ENCODE measurements at places on chromosomes 2 and 18.

DNA sequence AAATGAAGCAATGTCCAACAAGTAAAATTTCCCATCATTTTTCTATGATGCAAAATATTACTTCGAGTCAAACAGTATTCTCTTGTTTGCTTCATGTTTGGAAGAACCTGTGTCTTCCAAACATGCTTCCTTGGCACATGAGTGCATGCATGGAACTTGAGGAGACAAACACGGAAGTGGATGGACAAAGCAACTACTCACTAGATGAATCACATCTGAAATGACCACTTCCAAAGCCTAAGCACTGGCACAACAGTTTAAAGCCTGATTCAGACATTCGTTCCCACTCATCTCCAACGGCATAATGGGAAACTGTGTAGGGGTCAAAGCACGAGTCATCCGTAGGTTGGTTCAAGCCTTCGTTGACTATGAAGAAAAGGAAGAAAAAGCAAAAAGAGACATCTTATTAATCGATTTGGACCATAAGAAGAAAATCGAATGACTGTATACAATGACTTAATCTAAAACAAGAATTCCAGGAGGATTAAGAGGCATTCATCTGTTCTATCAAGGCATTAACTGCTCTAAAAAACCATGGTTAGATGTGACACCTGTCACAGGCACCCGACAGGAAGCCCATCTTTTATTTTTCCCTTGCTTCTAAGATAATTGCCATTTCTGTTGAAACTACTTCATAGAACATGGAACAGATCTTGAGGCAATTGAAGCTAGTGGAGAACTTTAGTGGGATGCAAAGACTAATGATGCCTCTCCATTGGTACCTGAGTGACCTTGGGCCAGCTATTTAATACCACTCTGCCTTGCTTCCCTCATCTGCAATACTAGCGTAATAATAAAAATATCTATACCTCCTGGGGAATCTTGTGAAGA lies 56.0 kb downstream of the ATIC start:
- no peak for DNase-seq

DNA sequence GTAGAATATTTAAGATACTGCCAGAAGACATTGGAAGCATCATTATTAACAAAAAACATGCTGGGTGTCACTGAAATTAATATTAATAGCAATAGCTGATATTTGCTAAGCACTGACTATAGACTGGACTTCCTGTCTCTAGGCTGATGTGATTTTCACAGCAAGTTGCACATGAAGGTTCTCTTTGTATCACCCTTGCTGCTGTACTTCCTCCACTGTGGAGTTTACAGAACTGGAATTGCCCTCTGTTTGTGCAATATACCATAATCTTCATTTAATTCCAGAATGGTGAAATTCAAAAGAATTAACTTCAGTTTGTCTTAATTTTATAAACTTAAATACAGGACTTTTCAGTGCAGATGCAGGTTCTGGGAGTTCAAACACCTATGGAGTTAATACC lies 585.1 kb downstream of the RNF144A start:
- no peak for DNase-seq

DNA sequence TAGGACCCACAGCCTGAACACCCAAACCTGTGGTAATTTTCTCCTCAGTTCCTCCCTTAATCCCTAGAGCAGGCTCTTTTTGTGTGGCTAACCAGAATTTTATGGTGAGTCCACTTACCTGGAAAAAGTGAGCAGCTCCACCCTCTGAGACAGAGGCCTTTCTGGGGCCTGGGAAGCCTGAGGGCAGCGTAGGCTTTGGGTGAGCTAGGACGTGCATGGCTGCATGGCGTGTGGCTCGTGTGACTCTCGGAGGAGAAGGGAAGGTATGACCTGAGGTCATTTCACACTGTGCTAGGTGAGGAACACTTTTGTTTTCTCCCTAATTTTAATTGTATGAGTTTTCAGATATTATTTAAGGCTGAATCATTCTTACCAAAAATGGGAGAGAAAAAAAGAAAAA lies 73.5 kb upstream of the DYNAP start:
- DNase-seq, result no peak

DNA sequence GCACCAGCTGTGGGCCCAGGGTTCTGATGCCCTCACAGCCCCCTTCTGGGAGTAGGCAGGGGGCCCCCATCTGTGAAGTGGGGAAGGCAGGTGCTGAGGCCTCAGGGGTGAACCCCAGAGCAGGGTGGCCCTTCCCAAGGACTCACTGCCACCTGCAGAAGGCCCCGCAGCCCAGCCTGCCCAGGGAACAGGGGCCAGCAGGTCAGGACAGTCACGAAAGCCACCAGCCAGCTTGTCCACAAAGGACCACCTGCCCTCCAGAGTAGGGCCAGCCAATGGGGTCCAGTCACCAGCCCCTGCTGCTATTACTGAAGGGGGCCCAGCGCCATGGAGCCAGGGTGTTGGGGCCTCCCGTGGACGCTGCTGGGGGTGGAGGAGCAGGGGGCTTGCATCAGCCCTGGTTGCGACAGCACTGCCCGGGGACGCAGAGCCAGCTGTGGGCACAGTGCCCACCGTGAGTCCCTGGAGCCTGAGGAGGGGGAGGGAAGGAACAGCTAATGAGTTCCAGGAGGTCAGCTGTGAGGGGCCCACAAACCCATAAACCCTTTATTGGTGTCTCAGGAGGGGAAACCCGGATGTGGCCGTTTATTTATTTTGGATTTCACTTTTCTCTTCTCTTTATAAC lies 11.5 kb upstream of the SNED1 start:
- no peak for DNase-seq

GRCh38 chr2:49021271-49021670 lies 133.0 kb downstream of the FSHR start:
- DNase-seq, result no peak

GRCh38 chr2:207512356-207512755 lies 17.4 kb upstream of the CREB1 start:
- DNase-seq, result no peak

DNA sequence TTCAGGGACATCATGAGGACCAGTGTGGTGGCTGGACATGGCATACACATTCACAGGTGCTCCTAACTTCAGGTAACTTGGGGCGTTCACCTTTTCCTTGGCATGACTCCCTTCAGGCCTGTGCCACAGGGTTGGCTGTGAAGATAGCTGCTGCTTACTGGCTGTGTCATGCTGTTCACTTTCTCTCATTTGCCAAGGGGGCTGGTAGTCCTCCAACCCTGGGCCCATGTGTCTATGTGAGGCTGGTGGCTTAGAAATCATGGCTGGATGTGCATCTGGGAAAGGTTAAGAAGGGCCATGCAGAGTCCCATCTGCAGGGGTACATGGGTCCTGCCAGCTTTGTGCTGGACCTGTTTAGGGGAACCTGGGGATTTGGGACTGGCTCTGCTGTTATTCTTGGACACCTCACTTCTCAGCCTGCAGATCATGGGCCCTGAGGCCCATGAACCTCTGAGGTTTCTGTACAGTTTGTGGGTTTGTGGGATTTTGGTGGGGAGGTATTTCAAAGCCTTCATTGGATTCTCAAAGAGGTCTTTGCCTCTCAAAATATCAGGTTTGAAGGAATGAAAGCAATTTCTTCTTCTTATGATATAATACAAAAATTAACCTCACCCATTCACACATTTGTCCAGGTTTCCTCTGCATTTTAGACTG lies 62.9 kb downstream of the FHOD3 start:
- DNase-seq, result no peak

DNA sequence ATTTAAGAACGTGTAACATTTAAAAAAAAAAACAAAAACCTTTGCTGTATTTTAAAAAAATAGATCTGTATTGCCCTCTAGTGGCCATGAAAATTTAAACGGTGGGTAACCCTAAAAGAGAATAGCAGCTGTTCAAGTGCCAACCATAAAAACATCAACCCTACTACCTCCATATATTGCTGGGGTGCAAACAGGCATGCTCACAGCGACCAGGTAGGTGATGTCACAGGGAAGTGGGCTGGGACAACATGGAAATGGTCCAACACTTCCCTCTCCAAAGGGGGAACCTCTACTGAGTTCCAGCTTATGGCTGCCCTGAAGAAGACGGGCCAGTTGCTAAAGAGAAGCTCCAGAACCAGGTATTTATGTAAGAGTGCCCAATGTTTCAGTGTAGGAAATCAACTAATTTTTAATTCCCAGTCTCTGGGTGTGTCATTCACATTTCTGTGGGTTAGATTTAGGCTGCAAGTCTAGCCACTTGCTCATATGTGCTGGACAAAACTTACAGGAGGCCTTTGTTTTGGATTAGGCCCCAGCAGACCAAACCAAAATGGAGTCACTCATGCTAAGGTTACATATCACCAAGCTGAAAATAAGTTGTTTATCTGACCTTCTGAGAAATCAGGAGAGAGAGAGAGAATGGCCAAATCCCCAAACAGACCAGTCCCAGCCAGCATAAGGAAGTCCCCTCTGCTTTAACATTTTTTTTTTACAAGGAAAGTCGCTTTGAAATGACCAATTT lies 54.5 kb downstream of the SKA1 start:
- no peak for DNase-seq

GRCh38 chr2:119786295-119786694 lies 26.6 kb downstream of the PTPN4 start:
- no peak for DNase-seq

- no peak for DNase-seq
Measured at GRCh38 chr2:187586011-187586641, 31.9 kb upstream of the TFPI start.

GRCh38 chr2:164734196-164734595 lies 107.4 kb downstream of the COBLL1 start:
- no peak for DNase-seq

GRCh38 chr18:650428-650858 lies 7.0 kb upstream of the TYMS start:
- DNase-seq, result no peak

- DNase-seq, result no peak
Measured at GRCh38 chr2:16784652-16785051, 119.0 kb upstream of the CYRIA start.

GRCh38 chr2:71725836-71726235 lies 272.5 kb downstream of the DYSF start:
- DNase-seq, result no peak

GRCh38 chr2:217360781-217361482 lies 501.1 kb upstream of the TNP1 start:
- DNase-seq, result no peak

- no peak for DNase-seq
Measured at GRCh38 chr18:8469544-8470130, 139.6 kb upstream of the RAB12 start.

- no peak for DNase-seq
Measured at GRCh38 chr2:212520340-212520739, 18.3 kb downstream of the ERBB4 start.

- no peak for DNase-seq
Measured at GRCh38 chr18:46607926-46608325, 49.1 kb downstream of the LOXHD1 start.

DNA sequence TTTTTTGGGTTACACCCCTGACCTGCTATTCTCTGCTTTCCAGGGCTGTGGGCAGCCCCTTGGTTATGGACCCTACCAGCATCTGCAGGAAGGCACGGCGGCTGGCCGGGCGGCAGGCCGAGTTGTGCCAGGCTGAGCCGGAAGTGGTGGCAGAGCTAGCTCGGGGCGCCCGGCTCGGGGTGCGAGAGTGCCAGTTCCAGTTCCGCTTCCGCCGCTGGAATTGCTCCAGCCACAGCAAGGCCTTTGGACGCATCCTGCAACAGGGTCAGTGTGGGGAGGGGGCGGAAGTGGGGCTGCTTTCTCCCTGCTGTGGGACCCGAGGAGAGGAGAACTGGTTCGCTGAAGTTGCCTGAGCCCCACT lies 9.7 kb upstream of the WNT10A start:
- DNase-seq, result no peak

DNA sequence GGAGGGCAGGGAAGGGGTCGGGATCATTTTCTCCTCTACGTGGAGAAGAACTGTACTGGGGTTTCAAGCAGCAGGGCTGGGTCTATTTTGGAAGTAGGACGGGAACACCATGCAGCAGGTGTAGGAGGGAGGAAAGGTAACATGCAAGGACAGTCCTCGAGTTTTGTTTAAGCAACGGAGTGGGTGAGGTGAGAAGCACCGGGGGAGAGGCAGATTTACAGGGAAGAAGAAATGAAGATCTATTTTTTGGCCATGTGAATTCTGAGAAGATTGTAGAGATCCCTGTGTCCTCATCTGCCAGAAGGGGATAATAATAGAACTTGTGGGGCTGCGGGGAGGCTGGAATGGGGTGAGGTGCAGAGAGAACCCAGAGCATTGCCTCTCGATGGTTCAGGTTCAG lies 85.6 kb downstream of the INPP5D start:
- no peak for DNase-seq

DNA sequence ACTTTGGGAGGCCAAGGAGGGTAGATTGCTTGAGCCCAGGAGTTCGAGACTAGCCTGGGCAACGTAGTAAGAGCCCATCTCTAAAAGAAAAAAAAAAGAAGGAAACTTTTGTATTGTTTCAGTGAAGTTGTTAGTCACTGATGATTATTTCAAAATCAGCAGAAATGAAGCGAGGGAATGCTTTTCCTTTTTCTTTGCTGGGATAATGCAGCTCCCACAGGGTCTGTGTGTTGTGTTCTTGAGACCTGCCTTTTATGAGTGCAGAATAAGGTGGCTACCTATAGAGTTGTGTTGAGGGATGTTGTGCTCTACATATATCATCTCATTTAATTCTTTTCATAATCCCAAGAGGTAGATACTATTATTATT lies 11.7 kb downstream of the TM4SF20 start:
- DNase-seq, result no peak

DNA sequence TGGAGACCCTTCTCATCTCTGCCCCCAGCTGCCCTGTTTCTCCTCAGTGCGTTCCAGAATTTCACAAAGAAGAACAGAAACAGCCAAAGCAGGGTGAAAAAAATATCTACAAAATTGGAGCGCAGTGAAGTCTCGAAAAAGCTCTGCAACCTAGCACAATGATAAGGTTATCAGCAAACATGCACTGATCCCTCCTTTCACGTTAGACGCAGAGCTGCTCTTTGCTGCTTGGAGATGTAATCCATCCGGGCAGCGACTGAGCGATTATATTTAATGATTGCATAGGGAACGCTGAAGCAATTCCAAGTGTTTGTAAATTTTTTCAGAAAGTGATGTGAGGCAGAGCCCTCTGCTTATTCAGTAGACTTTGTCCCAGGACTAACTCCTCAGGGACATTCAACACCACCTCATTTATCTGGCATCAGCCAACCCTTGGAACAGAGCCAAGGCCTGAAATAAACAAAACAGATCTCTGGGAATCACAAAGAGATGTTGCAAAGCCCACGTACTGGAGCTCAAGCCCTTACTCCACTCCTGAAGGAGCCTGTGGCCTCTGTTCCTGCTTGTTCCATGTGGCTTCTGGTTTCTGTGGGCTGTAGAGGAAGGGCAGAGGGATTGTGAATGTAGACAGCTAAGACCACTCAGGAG lies 172.6 kb upstream of the BCL2L11 start:
- DNase-seq, result no peak

GRCh38 chr18:40676668-40677067 lies 1278.4 kb upstream of the PIK3C3 start:
- no peak for DNase-seq
